Posterior cingulate gyrus (tissue), 11 donors: ENCODE measurements at places on chromosomes 16 and 17.

- DNase-seq: no peak
Observed at GRCh38 chr17:50090071-50090470, 5.1 kb upstream of the PDK2 start.

DNA sequence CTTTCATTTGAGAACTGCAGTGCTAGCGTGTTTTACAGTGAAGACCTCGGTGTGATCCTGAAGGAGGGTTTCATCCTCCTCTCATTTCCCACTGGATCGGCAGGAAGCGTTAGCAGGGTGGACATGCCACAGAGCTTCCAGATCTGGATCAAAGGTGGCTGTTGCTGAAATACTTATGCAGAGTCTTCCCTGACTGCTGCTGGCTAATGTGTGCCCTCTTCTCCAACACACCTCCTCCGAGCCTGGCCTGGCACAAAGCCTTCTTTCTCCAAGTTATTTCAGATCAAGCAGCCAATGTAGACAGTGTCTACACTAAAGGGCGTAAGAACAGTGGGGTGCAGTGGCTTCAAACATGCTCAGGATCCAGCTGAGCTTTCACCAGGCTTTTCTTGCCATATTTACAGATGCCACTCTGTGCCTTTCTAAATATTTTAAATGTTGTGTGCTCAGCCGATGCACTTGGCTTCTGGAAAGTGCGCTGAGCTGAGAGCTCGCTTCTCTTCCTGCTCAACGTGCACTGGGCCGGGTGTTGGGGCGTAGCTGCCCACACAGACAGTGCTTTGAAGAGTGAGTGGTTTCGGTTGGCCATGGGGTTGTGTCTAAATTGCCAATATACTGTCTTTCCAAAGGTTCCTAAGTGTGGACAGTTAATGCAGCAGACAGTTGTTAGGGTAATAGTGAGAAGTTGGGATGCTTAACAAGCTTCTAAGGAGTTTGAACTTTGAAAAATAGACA lies 2.1 kb downstream of the ZNF750 start:
- no peak for DNase-seq

DNA sequence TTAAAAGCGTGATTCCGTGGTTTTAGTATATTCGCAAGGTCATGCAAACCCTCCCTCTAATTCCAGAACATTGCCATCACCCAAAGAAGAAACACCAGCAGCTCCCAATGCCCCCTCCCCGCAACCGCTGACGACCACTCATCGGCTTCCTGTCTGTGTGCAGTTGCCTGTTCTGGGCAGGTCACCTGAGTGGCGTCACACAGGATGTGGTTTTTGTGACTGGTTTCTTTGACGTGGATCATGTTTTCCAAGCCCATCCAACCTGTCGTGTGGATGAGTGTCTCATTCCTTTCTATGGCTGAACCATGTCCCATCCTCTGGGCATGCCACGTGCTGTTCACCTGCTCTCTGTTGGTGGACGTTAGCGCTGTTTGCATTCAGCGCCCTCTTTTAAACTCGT lies 8.2 kb upstream of the ATP2C2 start:
- DNase-seq: no peak

GRCh38 chr16:74305978-74306784 lies 9.6 kb downstream of the PSMD7 start:
- no peak for DNase-seq

DNA sequence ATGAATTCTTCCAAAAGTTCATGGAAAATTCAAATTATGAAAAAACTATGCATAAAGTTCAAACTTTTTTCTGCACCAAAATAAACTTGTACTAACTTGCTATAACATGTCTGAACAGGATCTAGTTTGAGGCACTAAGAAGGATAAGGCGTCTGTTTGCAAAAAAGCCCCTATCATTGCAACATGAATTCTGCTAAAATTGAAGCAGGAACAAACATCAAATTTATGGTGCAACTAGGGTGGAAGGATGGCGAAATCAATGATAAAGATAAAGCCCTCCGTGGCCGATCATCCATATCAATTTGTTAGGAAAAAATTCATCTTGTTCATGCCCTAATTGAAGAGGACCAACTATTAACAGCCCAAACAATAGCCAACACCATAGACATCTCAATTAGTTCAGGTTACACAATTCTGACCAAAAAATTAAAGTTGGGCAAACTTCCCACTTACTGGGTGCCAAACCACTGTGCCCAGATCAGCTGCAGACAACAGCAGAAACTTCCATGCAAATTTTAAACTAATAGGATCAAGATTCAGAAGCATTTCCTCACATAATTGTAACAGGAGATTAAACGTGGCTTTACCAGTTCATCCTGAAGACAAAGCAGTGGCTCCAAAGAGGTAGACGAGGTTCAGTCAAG lies 12.9 kb downstream of the IL21R start:
- DNase-seq: no peak

- DNase-seq: no peak
Observed at GRCh38 chr17:77899498-77899897, 59.0 kb upstream of the TNRC6C start.

- DNase-seq: no peak
Observed at GRCh38 chr16:89230255-89230654, 12.8 kb downstream of the ZNF778 start.

DNA sequence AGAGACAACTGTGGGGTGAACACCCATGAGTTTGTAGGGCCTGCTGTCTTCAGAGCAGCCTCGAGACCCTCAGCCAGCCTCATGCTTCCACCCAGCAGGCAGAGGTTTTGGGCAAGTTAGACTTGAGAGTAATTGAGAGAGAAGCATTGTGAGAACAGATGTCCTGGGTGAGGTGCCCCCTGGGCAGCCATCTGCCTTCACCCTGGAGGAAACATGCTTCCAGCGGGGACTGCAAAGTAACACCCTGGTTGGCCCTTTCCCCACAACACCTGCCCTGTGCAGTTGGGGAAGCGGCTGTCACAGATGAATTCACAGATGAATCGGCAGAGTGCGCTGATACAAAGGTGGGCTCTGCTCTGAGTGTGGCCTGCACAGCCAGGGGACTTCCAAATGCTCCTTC lies 23.4 kb downstream of the ATPAF2 start:
- no peak for DNase-seq

DNA sequence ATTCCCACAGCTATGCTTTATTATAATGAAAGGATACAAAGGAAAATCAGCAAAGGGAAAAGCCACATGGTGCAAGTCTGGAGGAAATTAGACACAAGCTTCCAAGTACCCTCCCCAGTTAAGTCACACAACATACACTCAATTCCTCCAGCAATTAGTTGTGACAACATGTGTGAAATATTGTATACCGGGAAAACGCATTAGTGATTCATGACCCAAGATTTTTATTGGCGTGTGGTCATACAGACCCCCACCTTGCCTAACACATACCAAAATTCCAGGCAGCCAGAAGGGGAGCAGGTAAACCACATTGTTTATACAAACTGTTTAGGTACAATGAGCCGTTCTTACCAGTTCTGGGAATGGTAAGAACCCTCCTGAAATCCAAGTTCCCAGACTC lies 160.6 kb downstream of the CYB561 start:
- DNase-seq: no peak

DNA sequence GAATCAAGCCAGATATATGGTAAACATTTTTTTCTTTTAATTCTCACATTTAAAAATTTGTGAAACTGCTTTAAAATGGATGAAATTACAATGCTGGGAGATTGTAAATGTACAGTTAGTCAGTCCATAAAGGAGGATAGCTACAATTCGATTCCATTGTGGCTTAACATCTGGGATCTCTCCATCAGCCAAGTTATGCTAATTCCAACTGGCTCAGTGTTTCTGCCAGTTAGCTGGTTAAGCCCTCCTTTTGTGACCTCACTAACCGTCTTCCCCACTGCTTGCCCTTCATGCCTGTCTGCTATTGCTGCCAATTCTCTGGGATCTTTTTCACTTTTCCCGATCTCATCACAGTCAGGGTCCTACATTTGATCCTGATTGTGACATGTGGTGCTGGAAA lies 1347.6 kb downstream of the CDH11 start:
- no peak for DNase-seq

DNA sequence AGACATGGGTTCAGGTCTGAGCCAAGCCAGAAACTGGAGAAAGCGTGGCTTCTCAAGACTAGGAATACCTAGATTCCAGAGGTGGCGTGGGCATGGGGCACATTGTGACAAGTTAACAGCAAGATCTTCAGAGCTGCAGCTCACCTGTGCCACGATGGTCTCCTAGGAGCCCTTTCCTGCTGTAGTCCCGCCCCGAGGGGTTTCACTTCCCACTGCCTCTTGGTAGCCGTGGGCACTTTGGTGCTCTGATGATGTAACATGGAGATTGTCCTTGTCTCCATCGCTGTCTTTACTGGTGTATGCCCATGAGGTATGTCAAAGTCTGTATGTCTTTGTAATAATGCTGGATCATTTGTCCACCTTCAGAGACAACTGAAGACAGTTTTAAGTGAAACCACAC lies 89.7 kb downstream of the WWOX start:
- DNase-seq: no peak

DNA sequence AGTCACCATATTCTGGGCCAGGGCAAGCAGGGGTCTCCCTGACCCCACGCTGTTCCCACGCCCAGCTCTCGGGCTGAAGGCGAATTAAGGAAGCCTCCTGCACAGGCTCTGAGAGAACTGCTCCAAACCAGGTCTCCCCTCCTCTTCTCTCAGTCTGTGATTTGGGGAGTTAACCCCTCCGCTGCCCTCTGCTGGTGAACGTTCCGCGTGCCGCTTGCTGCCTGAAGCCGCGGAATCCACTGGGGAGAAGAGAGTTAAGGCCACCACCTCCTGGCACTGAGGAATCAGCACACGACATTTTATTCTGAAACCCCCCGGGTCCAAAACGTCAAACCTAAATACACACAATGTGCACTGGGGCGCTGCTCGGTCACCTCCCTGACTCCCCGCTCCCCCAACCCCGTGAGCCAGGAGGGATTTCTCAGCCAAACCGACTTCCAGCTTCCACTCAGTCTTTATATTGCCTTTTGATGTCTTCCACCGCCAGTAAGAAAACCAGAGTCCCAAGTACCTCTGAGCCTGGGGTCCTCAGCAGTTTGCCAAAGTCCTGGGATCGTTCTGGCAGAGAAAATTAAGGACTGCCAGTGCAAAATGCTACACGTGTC lies 54.4 kb upstream of the RCVRN start:
- peak; percentile 57 for DNase-seq

GRCh38 chr17:1060991-1061390 lies 64.1 kb downstream of the TIMM22 start:
- peak; percentile 89 for DNase-seq

DNA sequence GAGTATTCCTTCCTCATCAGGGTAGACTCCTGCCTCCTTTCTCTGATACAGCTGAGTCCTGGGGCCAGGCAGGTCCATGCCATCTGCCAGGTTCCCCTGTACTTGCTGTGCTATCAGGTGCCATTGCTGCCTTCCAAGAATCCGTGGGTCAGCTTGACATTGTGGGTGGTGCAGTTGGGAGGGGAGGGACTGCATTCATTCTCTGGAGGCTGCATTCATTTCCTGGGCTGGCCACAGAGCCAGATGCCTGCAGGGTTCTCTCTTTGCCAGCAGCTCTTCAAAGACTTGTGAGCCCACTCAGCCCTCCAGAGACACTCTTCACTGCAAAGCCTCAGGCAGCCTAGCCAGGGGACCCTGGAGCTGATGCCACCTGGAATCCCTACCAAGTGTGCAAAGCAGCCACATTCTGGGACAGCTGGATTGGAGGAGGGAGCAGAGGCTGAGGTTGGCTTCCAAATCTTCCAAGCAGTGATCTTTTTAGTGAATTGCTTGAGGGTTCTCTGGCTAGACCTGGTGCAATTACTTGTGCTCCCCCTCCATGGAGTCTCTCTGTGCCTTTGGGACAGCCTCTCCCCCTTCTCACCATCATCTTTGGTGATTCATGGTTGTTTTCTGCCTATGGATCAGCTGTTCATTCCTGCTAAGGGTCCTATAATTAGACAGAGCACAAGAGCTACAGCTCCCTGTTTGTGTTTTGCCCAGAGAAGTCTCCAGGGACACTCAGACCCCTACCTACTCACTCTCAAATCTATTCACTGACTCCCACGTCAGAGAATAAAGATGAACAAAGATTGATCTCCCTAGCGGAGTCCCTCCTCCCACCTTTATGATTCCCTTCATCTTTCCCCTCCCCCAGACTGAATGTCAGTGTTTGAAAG lies 20.9 kb downstream of the ANKFN1 start:
- DNase-seq: peak; percentile 70
